ENCODE measurements at places on chromosomes 4 and X.

- no peak for DNase-seq
Measured at GRCh38 chr4:16659079-16659478, 239.4 kb downstream of the LDB2 start.

GRCh38 chr4:6591313-6591712 lies 16.3 kb downstream of the MAN2B2 start:
- DNase-seq: no peak

DNA sequence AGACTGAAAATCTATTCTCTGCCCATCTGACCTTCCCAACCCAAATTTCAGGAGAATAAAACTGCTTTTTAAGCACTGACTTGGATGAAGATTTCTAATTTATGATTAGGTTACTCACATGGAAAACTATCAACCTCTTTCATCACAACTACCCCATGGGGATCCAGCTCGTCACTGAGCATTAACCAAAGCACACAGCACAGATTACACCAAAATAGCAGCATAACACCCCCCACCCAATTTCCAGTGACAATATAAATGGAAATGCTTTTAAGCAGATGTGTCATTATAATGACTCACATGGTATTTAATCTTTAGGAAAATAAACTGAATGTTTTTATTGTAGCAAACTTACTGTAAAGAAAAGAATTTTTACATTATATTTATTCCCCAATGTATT lies 9.7 kb downstream of the SERTM2 start:
- no peak for DNase-seq

DNA sequence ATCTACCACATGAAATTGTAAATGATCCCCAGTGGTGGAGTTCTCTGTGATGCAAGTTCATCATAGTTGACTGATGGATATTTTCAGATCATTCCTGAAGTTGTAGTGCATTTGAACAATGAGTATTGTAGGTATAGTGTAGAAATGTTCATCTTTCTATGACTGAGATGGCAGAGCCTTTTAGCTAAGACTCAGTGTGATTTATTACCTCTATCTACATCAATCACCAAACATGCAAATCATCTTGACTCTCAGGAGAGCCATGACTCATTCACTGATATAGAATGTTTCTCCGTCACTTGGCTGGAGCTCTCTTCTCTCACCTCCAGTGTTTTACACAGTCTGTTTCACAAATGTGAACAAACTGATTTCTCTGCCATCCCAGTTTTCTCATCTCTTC lies 392.6 kb downstream of the IL1RAPL1 start:
- DNase-seq: no peak

GRCh38 chr4:184193556-184194525 lies 23.8 kb downstream of the ENPP6 start:
- DNase-seq: no peak

- no peak for DNase-seq
Measured at GRCh38 chrX:134679221-134679620, 20.9 kb upstream of the PLAC1 start.

- peak; percentile 4 for DNase-seq
Measured at GRCh38 chr4:186144198-186144945, 39.9 kb downstream of the FAM149A start.

GRCh38 chr4:46277165-46277951 lies 112.6 kb downstream of the GABRA2 start:
- DNase-seq: no peak

DNA sequence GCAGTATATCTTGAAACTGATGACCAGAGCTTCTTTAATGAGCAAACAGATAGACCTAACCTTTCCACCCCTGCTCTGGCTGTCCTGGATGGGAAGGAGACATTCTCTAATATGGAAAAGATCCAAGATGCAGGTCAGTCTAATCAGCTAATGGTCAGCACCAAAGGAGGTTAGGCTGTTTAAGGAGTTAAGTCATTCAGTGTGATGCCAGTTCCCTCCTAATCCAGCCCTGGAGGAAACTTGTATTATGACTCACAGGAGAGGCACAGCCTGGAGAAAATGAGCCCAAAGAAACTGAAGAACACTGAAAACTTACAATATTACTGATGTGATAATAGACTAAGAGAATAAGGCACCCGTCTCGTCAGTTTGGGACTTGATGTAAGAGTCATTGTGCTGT lies 323.0 kb downstream of the HNRNPD start:
- no peak for DNase-seq

- DNase-seq: no peak
Measured at GRCh38 chr4:61447918-61448317, 247.8 kb downstream of the ADGRL3 start.

GRCh38 chr4:147447786-147448185 lies 33.1 kb upstream of the EDNRA start:
- DNase-seq: no peak

GRCh38 chr4:109389369-109390114 lies 44.1 kb upstream of the SEC24B start:
- DNase-seq: no peak

GRCh38 chrX:110410603-110411002 lies 52.0 kb downstream of the RTL9 start:
- no peak for DNase-seq

DNA sequence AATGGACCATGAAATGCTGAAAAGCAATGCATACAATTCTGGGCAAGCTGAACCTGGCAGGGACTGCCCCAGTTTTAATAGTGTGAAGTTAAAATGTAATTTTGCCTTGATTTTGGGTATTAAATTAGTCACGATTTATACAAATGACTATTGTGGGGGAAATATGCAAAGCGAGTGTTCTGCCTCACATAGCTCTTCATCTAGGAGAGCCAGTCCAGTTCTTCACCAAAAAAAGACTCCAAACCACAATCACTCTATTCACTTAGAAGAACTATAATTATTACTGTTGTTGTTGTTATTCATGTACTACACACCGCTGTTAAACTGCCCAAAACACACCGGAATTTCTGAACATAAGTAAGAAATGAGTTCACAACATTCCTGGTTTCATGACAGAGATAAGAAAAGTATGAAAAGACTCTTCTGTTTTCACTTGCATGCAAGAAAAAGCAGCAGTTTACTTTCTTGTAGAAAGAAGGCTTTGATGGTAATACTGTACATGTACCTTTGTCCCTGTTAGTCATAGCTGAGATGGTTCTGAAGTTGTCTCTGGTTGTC lies 101.9 kb downstream of the QRFPR start:
- DNase-seq: no peak

DNA sequence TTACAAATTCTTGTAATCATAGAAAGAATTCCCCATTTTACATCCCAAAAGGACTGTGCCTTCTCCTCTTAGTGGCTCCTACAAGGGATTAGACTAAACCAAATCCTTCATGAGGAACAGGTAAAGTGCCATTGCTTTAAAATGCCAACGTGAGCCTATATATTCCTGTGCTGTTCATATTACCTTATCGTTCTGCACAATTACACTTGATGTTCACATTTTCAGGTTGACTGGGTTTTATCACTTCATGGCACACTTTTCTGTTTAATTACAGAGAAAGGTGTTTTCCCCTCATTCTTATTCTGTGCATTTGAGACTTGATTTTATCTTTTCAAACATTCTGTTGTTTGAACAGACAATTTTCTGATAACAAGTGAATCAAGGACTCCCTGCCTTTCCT lies 645.6 kb upstream of the FTHL17 start:
- DNase-seq: no peak

GRCh38 chrX:132836471-132836870 lies 122.0 kb downstream of the HS6ST2 start:
- DNase-seq: no peak

DNA sequence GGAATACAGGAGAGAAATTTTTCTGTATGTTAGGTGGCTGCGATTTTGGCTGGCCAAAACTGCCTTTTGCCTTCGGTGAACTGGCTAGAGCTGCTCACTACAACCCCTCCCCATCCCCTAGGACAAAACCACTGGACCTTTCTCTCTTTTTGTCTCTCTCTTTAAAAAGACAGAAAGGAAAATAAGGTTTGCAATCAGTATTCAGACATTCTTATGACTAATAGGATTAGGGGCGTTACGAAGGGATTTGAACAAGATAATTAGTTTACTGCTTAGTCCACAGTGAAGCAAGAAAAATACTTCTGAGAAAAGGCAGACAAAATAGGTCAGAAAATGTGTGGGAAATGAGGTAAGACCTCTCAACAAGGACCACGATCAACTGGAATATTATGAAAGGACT lies 180.4 kb downstream of the SLIT2 start:
- no peak for DNase-seq

DNA sequence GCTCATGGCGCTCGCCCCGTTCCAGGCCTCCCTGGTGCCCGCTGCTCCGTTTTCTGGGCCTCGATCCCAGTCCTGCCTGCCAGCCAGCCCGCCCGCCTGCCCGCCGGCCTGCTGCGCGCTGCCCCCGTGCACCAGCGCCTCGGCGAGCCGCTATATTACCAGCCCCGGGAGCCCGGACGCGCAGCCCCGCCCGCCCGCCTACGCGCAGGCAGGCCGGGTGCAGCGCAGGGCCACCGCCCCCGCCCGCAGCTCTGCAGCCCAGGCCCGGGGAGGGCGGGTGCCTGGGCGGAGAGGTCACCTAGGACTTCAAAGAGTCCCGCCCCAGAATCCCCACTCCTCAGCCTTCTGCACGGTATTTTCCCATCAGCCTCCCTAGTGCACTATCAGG lies at the start of gene MAOB:
Gene MAOB, minus strand, starts transcription at position 157 of the 388 bp plus-strand sequence. Its CDS starts 151 bp downstream, at position 6.
- DNase-seq: no peak

DNA sequence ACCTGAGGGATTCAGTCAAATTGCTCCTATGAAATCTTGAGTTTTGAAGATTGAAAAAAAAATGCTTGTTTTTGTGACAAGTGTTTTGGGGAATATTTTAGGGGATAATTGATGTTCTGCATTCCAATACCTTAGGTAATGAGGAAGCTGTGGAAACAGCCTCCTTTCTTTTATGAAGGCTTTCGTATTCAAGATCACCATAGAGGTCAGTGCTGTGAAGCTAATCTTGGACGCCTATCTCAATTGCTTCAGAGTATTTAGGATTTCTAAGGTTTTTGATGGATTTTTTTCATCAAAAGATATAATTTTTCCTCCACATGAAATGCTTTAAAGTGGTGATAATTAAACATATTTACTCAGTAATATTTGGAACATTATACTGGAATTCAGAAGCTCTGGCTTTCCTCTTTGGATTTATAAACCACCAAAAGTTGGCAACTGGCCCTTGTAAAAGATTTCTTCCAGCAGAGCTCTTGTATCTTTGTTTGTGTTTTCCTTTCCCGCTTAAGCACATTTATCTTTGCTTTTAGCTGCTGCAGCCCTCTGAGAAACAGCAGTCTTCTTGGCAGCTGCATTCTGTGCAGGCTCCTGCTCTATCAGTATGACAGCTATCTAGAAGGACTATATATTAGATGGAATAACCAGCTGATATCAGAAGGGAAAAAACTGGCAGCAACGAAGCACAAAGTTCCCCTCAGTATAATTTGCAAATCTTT lies 63.7 kb downstream of the HMGB2 start:
- no peak for DNase-seq

GRCh38 chr4:13316354-13316753 lies 167.8 kb downstream of the RAB28 start:
- no peak for DNase-seq

GRCh38 chr4:180253419-180253818 lies 1989.8 kb upstream of the TENM3 start:
- DNase-seq: no peak

- no peak for DNase-seq
Measured at GRCh38 chr4:34790131-34790530, 1454.2 kb downstream of the ARAP2 start.

DNA sequence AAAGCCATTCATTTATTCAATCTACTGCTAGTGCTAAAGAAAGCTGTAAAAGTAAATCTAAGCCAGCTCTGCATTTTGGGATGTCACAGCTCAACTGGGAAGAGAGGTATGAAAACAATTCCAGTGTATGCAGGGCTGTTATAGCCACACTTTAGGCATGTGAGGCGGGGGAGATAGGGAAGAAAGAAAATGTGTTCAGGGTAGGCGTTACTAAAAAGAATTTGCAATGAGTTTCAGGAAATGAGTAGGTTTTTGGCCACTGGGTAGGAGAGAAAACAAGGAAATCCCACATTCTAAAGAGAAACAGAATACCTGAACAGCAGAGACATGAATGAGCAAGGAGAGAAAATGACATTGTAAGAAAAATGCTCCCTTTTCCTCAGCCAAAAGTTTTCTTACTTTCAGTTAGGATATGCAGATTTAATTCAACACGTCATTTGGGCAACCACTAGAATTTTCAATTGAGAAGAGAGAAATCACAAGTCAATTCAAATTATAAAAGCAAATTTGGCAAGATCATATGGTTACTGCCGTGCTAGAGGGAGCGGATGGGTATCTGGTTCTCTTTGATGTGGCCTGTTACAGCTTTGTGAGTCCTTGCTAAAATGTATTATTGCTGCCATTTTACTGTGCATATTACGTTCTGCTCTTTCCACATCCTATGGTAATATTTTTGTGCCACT lies 226.3 kb downstream of the KCNIP4 start:
- no peak for DNase-seq

GRCh38 chr4:26151615-26152014 lies 169.2 kb upstream of the RBPJ start:
- no peak for DNase-seq

DNA sequence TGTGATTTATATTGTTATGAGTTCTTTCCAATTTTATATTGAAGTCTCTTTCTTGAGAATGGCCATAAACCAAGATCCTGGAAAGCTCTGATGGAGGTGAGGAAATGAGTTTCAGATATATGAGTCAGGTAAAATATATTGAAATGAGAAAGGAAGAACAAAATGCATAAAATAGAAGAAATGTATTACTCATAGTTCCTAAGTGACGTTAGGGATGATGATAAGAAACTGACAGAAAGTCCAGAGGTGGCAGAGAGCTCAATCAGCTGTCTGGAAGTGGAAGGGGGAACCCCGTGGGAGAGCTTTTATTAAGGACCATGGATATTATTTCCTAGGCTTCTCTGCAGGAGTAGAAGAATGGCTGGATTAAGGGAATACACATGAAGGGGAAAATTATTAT lies 24.6 kb downstream of the UGT2B7 start:
- no peak for DNase-seq

DNA sequence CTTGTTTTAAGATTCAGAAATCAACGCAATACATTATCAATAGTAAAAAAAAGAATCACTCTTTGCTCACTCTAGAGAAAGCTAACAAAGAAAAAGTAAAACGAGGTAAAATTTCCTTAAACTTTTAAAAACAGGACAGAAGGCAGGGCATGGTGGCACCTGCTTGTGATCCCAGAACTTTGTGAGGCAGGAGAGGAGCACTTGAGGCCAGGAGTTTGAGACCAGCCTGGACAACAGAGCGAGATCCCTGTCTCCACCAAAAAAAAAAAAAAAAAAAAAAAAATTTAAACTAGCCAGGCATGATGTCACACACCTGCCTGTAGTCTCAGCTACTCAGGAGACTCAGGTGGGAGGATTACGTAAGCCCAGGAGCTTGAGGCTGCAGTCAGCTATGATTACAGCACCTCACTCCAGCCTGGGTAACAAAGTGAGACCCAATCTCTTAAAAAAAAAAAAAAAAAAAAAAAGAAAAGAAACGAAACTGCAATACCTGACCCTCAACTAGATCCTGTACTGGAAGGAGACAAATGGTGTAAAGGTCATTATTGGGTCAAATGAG lies 3.5 kb downstream of the CCNI start:
- no peak for DNase-seq

DNA sequence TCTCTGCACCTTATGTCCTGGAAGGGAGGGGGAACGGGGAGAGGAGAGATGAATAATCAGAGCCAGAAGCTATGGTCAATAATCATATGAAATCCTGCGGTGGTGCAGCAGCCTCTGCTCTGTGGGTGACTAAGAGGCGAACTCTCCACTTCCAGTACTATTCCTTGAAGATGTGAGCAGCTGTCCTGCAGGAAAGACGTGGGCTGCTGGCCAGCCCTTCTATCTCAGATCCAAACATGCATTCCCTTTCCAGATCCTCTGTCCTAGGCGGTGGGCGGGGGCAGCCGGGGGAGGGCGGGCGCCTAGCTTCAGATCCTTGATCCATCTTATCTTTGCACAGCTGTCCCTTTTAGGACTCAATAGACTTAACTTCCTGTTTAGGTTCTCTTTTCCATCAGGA lies 34.5 kb downstream of the SPINK2 start:
- no peak for DNase-seq
